ENCODE measurements at places on chromosomes 13 and 19.

GRCh38 chr13:61013796-61014195 is 401.9 kb downstream of the PCDH20 start:
- no peak for DNase-seq

DNA sequence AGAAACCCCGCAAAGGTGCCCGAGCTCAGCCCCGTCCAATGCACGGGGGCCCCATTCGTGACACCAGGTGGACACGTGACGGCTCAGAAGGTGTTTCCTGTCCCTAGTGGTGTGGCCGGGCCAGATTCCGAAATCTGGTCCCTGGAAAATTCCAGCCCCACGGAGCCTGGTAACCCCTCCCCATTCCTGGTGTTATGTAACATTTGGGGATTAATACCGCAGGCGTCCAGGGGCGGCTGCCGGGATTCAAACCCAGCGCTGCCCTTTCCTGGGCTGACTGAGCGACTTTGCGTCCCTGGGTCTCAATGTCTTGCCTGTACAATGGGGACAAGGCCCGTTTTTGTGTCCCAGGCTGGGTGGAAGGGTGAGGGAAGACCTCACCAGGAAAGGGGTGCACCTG is 1.0 kb upstream of the PLK5 start:
- DNase-seq, result no peak

DNA sequence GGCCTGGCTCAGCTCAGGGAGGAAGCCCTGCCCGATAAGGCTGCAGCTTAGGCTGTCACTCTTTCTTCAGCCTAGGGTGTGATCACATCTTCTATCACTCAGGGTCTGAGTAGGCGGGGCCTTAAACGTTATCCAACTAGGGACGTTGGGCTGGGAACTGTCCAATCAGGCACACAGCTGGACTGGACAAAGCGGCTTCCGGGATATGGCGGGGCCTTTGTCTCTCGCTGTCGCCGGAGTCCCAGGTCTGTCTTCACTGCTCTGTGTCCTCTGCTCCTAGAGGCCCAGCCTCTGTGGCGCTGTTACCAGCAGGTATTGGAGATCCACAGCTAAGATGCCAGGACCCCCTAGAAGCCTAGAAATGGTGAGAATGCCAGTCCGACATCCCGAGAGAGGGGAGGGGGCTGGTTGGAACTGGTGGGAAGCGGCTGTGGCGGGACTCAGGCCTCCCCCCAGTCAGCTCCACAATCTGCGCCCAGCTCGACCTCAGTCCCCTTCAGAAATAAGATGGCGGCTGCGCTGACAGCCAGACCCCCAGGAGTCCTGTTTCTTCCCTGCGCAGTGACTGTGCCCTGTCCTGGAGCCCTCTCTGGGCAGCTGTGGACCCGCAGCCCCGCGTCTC is at the start of gene ZNF254:
Gene ZNF254 (plus strand): TSS at position 214 of the 622 bp plus-strand sequence. CDS start 121 bp downstream, at position 335.
- DNase-seq, result peak; percentile 76

DNA sequence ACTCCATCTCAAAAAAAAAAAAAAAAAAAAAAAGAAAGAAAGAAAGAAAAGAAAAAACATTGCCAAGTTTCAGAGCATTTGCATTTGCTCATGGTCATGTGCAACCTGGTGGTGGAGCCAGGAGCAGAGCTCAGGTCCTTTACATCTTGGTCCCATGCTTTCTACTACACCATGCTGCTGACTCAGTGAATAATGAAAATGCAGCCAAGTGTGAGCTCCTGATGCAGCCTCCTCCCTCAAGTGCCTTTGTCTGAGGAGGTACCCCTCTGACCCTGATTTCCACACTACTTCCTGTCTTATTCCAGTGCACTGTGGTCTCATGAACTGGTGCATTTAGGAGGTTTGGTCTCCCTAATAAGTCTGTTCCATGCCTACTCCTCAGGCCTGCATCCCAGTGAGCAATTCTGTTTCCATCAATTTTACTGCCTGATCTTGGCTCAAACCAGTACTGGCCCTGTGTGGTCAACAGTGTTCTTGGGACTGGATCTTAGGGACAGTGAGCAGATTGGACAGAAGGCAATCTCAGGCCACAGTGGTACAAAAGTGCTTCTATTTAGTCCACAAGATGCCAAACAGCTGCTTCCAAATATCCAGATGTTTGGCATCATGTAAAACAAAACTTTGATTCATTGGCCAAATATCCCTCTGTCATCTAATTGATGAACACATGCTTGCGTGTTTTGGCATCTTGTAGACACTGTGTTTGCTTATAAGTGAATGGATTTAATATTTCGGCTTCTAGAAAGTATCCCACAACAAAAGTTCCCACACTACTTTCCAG is 28.8 kb upstream of the LRCH1 start:
- no peak for DNase-seq

- no peak for DNase-seq
Observed at GRCh38 chr19:35704218-35704617, at the start of gene ZBTB32. Gene ZBTB32 (plus strand): TSS chr19:35704558. CDS start chr19:35714627, 10,069 bp downstream.

- DNase-seq, result no peak
Observed at GRCh38 chr13:55160867-55161266, 1979.9 kb upstream of the PRR20A start.

GRCh38 chr13:80235166-80235966 is 105.6 kb downstream of the SPRY2 start:
- DNase-seq, result peak; percentile 25

GRCh38 chr13:83955011-83955410 is 72.7 kb upstream of the SLITRK1 start:
- DNase-seq, result no peak

DNA sequence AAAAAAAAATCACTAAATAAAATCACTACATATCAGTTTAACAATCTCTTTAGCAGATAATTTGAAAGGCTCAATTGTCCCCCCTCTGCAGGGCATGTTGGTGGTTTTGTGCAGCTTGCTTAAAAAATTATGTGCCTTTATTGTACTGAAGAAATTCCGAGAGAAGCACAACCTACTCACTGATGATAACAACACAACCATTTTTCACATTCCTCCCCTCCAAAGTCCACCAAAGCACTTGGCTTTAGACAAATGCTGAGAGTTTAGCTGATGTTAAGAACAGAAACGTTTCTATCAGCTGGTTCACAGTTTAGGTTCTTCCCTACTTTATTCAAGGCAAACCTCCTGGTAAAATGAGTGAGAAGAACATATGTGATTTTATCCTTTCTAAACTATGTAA is 923 bp downstream of the DOCK9 start:
- DNase-seq, result no peak

- DNase-seq, result no peak
Observed at GRCh38 chr19:12757544-12758274, 6.1 kb downstream of the BEST2 start.

DNA sequence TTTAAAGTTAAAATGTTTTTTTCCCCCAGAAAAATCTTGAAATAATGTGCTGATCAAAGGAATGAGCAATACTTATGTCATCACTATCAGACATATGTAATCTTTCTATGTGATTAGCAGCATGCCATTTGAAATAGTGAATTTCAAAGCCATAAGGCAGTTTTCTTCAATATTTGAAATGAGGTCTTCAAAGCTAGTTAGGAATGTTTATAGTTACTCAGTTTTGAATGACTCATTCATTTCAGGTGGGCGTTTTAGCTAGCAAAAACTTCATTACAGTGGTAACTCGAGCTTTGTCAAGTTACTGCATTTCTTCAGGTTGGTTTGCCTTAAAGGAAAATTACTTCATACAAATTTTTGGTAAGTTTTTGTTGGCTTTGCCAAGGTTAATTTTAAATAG is 102.1 kb downstream of the ATP8A2 start:
- DNase-seq, result no peak

GRCh38 chr13:43307921-43308433 is 284.6 kb downstream of the DNAJC15 start:
- DNase-seq, result no peak

- DNase-seq, result no peak
Observed at GRCh38 chr19:18287836-18288772, 6.7 kb upstream of the JUND start.

GRCh38 chr13:106819413-106820180 is 251.7 kb upstream of the ARGLU1 start:
- DNase-seq, result no peak

DNA sequence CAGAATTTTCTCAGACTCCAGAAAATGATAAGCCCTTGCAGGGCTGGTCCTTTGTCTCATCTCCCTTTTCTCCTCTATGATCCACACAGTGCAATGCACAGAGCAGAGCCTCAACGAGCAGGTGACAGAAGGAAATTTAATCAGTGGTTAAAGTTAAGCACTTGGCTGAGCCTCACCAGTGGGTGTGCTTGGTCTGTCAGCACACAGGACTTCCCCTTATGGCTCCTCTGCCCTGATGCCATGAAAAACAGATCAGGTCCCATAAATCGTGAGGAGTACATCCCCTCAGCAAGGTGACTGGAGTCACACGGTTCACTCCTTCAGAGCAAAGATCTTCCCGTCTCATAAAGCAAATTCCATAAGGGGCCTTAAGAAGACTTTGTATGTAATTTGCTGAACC is 818.2 kb downstream of the UQCRFS1 start:
- DNase-seq, result no peak

DNA sequence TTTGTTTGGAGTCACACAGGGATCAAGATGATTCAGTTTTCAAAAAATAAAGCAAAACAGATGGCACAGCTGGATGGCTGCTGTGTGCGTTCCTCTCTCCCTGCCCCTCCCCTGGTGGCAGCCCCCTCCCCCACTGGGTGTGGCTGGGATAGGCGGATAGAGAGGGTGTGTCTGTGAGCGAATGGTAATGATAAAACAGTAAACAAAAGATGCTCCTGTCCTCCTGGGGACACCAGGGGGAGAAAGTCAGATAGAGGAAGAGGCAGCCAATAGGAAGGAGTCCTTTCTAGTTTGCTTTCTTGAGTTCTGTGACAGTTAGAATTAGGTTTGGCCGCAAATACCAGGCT is 6.5 kb downstream of the TMEM255B start:
- no peak for DNase-seq

- DNase-seq, result no peak
Observed at GRCh38 chr13:110073982-110074381, 233.0 kb downstream of the COL4A1 start.

DNA sequence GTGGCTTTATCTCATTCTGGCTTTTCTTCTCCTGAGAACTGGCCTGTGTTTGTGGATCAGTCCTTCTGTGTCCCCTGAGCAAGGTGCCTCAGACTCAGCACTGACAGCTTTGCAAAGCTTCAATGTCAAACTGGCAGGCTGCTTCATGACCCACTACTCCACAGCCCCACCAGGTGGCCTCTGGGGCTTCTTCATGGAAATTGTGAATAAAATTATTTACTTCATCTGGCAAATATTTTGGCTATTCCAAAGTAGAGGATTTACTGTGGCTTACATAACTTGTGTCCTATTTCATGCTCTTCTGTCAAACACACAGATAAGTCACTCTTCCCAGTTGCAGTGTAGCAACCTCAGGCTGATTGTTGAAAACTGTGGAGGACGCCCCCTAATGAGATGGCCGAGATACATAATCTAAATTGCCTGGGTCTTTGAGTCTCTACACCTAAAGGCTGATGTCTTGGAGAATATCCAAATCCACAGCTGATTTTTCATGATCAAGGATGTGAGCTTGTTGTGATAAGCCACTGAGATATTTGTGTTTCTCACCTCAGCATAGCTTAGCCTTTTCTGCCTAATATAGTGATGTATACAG is 721.9 kb upstream of the SLC10A2 start:
- no peak for DNase-seq

DNA sequence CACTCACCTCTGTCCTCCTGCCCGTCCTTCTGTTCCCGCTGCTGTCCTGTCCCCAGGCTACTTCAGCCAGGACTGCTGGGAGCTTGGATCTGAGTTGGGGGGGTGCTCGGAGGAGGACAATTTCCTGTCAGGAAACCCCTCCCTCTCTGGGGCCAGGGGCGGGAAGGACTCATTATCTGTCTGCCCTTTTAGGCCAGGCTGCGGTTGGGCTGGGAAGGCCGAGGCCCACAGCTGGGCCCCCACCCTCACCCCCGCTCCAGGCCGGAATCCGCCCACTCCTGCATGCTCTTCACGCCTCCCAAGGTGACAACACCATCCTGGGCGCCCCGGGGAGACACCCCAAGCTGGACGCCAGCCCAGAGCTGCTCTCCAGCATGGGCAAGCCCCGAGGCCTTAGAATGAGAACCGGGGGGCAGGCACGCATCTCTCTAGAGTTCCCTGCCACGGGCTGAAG is at the start of gene EXOC3L2:
Gene EXOC3L2 (minus strand): TSS at position 74 of the 454 bp plus-strand sequence. CDS start 6,362 bp downstream, outside the sequence.
- no peak for DNase-seq

- no peak for DNase-seq
Observed at GRCh38 chr19:54191011-54191810, at the start of gene TSEN34. Gene TSEN34 (plus strand): TSS chr19:54191308. CDS start chr19:54191365, 57 bp downstream.

- DNase-seq, result no peak
Observed at GRCh38 chr13:72341904-72342303, 385.5 kb downstream of the MZT1 start.

GRCh38 chr19:18975011-18975410 is 34.0 kb upstream of the HOMER3 start:
- DNase-seq, result no peak

DNA sequence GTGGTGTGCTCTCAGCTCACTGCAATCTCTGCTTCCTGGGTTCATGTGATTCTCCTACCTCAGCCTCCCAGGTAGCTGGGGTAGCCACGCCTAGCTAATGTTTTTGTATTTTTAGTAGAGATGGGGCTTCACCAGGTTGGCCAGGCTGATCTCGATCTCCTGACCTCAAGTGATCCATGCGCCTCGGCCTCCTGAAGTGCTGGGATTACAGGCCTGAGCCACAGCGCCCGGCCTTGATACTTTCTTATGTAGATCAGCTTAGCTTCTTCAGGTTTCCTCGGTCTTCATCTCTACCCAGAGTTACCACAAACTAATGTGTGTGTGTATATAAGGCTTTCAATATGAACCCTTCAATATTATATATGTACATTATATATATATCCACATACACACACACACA is 9.9 kb upstream of the CCDC61 start:
- DNase-seq, result no peak

DNA sequence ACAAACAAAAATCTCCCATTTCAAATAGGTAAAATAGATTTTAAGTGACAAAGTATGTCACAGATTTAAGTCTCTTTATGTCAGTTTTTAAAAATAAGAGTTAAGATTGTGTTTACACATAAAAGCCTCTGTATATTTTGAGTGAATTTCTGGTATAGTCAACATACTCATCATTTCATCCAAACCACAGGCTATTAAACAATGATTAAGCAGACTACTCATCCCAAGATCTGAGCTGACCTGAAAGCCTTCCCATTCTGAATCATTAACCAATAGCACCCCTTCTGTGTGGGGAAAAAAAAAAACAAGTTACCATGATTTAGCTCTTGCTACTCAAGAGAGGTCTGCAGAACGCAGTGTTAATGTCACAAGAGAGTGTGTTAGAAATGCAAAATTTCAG is 284.4 kb upstream of the NBEA start:
- DNase-seq, result no peak

GRCh38 chr13:110380359-110381028 is 73.4 kb downstream of the COL4A2 start:
- DNase-seq, result no peak

GRCh38 chr19:17686023-17686521 is 2.1 kb downstream of the UNC13A start:
- DNase-seq, result no peak

GRCh38 chr13:110275931-110276552 is 30.9 kb downstream of the COL4A1 start:
- DNase-seq, result no peak

GRCh38 chr13:23560571-23561089 is 9.6 kb upstream of the TNFRSF19 start:
- DNase-seq, result no peak

All from Panc1 (cell line).